ENCODE measurements at places on chromosomes 6 and 20.

- DNase-seq: no peak
These were observed 16.4 kb upstream of the CYP24A1 start for GRCh38 chr20:54190217-54190616.

DNA sequence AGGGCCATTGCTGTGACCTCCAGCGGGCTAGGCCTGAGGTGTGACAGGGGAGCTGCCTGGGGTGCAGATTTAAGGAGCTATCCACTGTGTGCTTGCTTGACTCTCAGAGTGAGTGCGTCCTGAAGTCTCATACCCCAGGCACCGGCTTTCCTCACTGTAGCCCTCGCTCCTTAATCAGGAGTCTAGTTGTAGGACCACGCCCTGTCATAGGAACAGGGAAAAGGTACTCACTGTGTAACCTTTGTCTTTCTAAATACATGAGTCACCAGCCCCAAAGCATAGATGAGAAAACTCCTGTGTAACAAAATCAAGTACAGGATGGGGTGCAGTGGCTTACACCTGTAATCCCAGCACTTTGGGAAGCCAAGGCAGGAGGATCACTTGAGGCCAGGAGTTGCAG, 141.7 kb downstream of the TMEM242 start:
- DNase-seq: no peak

DNA sequence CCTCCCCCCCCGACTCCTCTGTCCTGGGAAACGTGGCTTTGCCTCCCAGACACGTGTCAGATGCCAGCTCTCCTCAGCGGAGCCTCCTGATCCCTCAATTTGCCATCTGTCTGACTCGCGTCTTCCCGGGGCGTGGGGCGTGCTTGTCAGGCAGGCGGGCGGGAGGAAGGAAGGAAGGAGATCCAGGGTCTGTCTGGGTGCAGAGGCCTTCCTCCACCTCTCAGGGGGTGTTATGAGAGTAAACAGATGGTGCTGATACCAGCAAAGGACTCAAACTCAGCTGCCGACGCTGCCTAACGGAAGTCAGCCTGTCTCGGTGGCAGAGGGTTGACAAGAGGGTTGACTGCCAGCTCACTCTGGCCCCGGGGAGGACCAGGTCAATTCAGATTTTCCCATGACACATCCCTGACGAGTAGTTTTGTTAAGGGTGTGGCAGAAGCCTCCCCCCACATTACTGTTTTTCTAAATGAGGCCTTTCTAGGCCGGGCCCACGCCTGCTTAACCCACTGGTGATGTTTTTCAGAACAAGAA, 17.0 kb downstream of the UQCC2 start:
- peak; percentile 66 for DNase-seq

GRCh38 chr6:84414531-84414930, 187.1 kb upstream of the CEP162 start:
- no peak for DNase-seq

DNA sequence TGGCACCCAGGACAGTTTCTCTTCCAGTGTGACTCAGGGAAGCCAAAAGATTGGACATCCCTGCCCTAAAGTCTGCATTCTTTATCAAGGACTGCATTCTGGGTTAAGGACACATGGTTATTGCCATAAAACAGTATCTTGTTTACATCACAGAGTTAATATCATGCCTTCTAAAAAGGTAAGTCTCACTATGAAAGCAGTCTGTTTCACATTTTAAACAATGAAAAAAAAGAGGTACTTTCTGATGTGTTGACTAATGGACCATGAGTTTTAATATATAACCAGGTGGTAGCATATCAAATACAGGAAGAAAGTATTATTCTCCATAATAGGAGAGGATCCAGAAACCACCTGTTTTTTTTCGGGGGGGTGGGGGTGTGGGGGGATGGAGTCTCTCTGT, 93.7 kb downstream of the TIAM2 start:
- no peak for DNase-seq

GRCh38 chr6:55255113-55255512, 72.2 kb upstream of the GFRAL start:
- DNase-seq: no peak

DNA sequence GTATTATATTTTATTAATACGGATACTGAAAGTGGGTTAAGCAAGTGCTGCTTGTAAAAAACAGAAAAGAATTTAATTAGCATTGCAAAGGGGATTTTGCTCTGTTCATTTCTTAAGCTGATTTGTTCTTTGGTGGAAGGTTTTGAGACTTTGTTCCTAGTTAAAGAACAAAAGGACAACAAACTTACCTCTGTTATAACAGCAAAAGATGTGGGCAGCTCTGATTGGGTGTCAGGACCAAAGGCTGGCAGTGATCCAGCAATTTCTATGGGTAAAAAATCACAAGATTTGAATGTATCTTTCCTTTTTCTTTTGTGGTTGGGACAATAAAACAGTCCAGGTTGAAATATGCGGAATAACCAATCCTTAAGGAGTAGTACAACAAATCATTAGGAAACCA, 68.8 kb downstream of the IMPG1 start:
- DNase-seq: no peak

Measured in adipocyte (in vitro differentiated cells).